A549 treated with CpdA at 1 μM for 4 hours (cell line): ENCODE measurements at places on chromosomes 7 and 10. TPM values are rescaled to one million over a fixed set of nuclear protein-coding genes. Genes with fewer than 3 reads are reported as not detected.

Gene HTR7
- 0.09 to 0.17 TPM (median 0.12 TPM) in 5 replicates for total RNA-seq

Gene SP8
- not detected in 5 replicates for total RNA-seq

Gene CCDC172
- total RNA-seq: not detected in 5 replicates

Gene THAP5
- total RNA-seq: 14.2 to 25.1 TPM (median 16.6 TPM) in 5 replicates

Gene KCNH2
- 0.40 to 0.52 TPM (median 0.47 TPM) in 5 replicates for total RNA-seq

Gene IL15RA
- 3.3 to 4.5 TPM (median 3.8 TPM) in 5 replicates for total RNA-seq

Gene WDR86
- total RNA-seq: 0.09 to 0.26 TPM (median 0.15 TPM) in 5 replicates

Gene SPDYE6
- total RNA-seq: not detected in 5 replicates

Gene FAM20C
- 29.8 to 39.0 TPM (median 35.5 TPM) in 5 replicates for total RNA-seq

Gene GPR37
- 0.43 to 0.85 TPM (median 0.71 TPM) in 5 replicates for total RNA-seq

Gene MBLAC1
- 2.5 to 3.5 TPM (median 2.9 TPM) in 5 replicates for total RNA-seq

Gene FEZF1
- total RNA-seq: not detected in 5 replicates

Gene PHYH
- 28.8 to 38.7 TPM (median 31.2 TPM) in 5 replicates for total RNA-seq
